GM12865 (cell line): ENCODE measurements at places on chromosomes 12 and 14.

DNA sequence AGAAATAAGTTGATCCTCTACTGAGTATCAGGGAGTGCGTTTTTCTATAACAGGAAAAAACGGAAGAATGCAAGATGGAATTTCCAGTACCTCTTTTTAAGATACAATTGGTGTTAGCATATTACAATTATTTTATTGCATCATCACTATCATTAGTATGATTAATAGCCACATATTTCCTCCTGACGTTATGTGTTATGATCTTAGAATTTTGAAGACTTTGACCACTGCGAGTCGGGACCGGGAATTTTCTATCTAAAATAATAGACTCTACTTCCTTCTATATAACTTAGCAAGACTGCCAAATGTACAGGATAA lies 679 bp upstream of the SAV1 start:
- no peak for DNase-seq

DNA sequence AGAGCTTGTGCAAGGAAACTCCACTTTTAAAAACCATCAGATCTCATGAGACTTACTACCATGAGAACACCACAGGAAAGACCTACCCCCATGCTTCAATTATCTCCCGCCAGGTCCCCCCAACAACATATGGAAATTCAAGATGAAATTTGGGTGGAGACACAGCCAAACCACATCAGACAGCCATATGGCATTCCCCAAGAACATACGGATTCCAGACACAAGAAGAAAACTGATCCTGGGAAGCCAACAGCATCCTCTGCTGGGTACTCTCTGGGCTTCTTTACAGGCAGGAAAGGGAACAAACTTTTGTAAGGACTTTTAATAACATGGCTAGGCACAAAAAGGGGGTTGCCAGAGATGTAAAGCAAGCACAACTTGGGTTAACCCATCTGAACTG lies 127.2 kb downstream of the TMEM132C start:
- DNase-seq = no peak

DNA sequence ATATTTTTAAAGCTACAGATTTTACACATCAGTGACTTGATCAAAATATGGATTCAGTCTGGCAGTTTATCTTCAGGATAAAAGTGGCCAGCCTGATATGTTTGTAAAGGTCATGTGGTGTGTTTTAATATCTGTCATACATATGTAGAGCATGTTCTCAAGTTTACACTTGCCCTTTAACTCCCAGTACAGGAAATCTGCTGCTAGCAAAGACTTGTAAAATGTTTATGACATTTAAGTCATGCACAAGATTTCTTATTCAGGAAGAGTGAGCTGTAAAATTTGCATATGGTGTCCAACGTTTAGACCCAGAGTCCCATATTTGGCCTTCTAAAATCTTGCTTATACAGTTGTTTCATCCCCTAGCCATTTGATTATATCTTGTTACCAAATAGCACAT lies 197.5 kb upstream of the FLRT2 start:
- DNase-seq = no peak

DNA sequence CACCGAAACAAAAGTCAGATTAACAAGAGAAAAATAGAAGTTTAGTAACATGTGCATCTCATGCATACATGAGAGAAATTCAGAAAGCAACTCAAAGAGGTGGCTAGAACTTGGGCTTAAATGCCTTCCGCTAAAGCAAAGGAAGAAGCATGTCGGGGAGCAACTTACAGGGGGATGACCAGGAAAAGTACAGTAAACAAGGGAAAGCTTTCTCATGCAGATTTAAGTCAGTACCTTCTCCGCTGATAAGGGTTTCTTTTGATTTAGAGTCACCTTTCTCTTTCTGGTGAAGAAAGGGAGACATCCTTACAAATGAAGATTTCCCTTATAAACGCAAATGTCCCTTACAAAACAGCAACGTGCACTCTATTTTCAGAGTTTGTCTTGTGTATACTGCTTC lies 6.0 kb upstream of the RNASE6 start:
- no peak for DNase-seq

GRCh38 chr12:113056381-113056630 lies 224 bp upstream of the DTX1 start:
- no peak for DNase-seq

- no peak for DNase-seq
Observed at GRCh38 chr14:63647696-63648410, 6.2 kb upstream of the WDR89 start.

- DNase-seq = peak; percentile 60
Observed at GRCh38 chr14:34059925-34060650, 109.2 kb upstream of the EGLN3 start.

DNA sequence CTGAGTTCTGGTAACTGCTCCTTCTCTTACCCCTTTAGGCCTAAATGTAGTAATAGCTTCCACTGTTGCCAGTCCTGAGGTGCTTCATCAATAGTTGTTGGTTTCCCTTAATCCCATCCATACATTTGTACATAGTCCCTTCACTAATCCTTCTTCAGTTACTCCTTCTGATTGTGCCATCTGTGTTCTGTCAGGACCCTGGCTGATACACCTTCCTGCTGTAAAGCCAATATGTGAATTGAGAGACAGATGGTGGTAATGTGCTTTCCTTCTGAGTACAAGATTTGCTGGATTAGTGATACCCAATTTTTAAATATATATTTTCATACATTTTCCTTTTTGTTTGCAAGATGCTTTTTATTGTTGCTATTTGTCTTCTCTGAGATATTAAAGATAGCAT lies 66.4 kb downstream of the OTOGL start:
- DNase-seq = no peak

DNA sequence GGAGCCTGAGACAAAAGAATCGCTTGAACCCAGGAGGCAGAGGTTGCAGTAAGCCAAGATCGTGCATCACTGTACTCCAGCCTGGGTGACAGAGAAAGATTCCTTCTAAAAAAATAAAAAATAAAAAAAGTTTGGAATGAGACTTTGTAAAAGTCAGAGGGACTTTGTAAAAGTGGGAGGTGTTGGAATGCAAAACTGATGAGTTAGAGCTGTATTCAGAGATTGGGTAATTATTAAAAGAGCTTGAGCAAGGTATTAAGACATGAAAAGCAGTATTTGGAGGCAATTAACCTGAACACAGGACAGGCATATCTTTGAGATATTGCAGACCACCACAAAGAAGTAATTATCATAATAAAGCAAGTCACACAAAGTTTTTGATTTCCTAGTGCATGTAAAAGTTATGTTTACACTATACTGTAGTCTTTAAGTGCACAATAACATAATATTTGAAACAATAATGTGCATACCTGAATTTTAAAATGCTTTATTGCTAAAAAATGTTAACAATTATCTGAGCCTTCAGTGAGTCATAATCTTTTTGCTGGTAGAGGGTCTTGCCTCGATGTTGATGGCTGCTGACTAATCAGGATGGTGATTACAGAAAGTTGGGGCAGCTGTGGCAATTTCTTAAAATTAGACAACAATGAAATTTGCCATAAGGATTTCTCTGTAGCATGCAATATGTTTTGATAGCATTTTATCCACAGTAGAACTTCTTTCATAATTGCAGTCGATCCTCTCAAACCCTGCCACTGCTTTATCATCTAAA lies 33.1 kb downstream of the PHLDA1 start:
- DNase-seq = no peak

DNA sequence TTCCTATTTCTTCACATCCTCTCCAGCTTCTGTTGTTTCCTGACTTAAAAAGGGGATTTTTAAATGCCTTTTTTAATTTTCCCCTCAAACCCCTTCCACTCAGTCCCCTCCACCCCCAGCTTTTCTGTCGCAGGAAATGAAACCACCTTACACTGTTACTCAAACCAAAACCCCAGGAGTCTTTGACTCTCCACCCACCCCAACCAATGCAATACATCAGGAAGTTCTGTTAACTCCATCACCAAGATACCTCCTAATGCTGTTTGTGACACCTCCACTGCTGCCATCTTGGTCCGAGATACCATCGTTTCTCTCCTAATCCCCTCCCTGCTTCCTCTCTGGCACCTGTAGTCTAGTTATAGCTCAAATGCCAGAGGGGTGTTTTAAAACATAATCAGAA lies 25.4 kb upstream of the CPM start:
- peak; percentile 57 for DNase-seq

- DNase-seq = no peak
Observed at GRCh38 chr12:9776781-9777180, 16.1 kb upstream of the CD69 start.

DNA sequence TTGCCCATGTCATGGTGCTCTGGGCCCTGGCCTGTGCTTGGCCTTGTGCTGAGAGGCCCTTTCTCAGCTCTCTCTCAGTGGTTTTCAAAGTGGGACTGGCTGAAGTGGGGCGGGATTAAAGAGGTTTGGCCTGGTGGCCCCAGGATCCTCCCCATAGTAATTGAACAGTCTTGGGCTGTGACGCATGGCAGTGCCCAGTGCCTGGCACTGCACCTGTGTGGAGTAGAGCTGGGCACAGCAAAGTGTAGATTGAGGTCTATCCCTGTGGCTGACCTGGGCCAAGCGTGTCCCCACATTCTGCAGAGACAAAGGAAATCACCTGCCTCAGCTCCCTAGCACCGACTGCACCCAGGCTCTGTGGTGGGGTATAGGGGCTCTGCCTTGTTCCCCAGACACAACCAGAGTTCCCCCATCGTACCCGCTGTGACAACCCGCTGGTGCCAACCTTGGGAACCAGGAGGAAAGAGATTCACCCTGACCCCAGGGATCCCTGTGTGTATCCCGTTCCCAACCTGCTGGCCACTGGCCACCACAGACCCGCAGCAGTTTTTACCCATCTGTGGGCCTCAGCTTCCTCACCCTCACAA lies 9.9 kb upstream of the CYP46A1 start:
- DNase-seq = no peak

DNA sequence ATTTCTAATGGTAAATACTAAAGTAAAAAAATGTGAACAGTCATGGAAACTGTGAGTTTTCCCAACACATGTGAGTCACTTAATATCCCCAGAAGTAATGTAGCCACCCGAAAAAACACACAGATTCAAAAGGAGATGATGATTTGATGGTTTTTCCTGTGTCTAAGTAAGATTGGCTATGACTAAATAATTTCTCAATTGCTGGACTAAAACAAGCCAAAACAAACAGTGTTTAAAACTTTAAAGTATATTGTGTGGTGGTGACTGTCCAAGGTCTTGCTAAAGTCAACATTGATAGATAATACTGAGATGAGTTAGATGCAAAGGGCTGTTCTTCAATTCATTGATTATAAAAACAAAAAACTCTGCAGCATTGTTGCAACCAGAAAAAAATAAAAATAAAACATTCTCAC lies 89.6 kb upstream of the SOX5 start:
- no peak for DNase-seq

DNA sequence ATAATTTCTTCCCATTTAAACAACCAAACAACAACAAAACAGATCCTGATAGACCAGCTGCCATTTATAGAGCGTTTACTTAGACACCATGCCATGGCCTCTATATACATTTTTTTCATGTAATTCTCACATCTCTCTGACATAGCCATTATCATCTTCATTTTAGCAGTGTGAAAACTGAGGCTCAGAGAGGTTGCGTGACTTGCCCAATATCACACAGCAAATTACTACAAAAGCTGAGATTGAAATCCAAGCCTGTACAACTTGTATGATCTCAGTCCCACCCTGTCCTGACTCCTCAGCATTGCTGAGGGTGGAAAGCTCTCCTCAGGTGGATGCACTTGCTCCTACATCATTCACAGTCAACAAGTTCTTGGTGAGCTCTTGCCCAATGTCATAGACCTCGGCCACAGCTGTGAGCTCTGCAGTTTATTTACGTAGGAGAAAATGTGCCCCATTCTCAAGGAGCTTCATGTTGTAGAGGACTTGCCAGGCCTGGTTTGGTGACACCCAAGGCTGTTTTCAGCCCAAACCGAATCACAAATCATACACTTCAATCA lies 55.5 kb downstream of the CRACR2A start:
- no peak for DNase-seq

GRCh38 chr14:89298056-89298834 lies 118.8 kb downstream of the FOXN3 start:
- DNase-seq = no peak

DNA sequence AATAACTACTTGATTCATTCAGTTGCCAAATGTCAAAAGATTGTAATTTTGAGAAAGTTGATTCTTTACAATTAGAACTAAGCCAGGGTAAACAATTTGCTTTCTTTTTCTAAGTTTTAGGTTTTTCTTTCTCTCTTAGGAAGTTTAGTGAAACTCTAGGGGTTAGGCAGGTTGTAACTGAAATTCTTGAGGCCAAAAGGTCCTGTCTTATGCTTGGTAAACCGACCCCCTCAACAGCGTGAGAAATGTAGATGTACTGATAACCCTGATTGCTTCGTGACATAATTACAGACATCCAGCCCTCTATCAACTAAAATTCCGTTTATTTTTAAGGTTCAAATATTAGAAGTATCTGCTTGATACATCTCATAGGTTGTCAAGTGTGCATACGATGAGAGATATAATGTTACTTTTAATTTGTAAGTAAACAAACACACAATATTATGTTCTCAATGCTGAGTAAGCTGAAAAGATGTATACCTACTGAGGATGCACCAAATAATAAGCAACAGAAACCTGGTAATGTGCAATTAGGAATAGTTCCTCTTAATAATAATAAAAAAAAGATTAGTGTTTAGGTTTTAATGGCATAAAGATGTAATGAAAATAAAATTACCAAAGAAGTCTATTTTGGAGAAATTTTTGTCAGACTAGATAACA lies 7.2 kb downstream of the FUT8 start:
- DNase-seq = no peak

DNA sequence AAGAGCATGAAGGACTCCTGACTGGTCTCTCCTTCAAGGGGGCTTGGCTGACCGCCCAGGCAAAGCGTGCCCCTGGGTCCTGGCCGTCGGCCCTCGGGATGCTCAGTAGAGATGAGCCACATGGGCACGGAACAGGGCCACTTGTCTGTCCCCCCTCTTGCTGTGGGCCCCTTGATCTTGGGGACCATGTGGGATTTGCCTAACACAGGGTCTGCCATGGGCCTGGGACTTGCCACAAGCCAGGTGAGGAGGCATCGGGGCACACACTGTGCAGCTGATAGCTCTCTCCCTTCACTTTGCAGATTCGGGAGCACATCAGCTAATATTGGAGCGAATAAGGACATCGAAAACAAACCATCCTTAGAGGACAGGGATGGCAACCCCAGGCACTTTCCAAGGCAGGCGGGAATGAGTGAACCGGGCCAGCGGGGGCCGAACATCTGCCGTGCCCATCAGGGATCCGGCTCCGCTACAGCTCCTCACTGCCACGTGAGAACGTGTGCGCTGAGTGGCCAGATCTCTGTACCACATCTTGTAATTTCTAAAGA lies 88.1 kb downstream of the PIWIL1 start:
- no peak for DNase-seq

GRCh38 chr12:66960704-66961690 lies 282.1 kb upstream of the GRIP1 start:
- no peak for DNase-seq

- no peak for DNase-seq
Observed at GRCh38 chr12:74732826-74733225, 195.2 kb downstream of the ATXN7L3B start.

- DNase-seq = no peak
Observed at GRCh38 chr12:3700861-3701260, 52.0 kb downstream of the CRACR2A start.

GRCh38 chr14:33962016-33962415 lies 11.1 kb upstream of the EGLN3 start:
- no peak for DNase-seq

GRCh38 chr14:54565785-54566409 lies 1.0 kb upstream of the SAMD4A start:
- DNase-seq = peak; percentile 70
